ENCODE measurements at places on chromosomes 2 and 18. TPM values are rescaled to one million over a fixed set of nuclear protein-coding genes. Genes with fewer than 3 reads are reported as not detected.

APOB gene
- 0.26 TPM for total RNA-seq

KCNE4 gene
- total RNA-seq = 0.20 TPM

NAT8 gene
- total RNA-seq = not detected

DNA sequence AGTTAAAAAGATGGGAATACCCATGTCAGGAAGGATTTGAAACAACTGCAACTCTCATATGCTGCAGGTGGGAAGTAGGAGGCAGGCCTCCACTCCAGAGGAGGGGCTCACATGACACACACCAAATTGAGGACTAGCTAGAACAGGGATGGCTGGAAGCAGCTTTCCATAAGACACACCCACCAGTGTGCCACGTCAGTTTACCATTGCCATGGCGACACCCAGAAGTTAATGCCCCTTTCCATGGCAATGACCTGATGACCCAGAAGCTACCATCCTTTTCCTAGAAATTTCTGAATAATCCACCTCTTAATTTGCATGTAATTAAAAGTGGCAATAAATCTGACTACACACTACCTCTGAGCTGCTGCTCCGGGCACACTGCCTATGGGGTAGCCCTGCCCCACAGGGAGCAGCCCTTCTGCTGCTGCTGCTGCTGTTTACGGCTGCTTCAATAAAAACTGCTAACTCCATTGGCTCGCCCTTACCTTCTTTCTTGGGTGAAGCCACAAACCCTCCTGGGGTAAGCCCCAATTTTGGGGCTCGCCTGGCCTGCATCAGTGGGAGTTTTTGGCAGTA is 89.4 kb downstream of the RRM2 start:
- no peak for DNase-seq

PKDCC gene
- 134 TPM for total RNA-seq
